ENCODE measurements at places on chromosomes 5 and 9.

- peak; percentile 18 for DNase-seq
Measured at GRCh38 chr9:95363051-95363841, 45.7 kb upstream of the FANCC start.

GRCh38 chr5:31657315-31657979 lies 18.5 kb downstream of the PDZD2 start:
- DNase-seq, result no peak

DNA sequence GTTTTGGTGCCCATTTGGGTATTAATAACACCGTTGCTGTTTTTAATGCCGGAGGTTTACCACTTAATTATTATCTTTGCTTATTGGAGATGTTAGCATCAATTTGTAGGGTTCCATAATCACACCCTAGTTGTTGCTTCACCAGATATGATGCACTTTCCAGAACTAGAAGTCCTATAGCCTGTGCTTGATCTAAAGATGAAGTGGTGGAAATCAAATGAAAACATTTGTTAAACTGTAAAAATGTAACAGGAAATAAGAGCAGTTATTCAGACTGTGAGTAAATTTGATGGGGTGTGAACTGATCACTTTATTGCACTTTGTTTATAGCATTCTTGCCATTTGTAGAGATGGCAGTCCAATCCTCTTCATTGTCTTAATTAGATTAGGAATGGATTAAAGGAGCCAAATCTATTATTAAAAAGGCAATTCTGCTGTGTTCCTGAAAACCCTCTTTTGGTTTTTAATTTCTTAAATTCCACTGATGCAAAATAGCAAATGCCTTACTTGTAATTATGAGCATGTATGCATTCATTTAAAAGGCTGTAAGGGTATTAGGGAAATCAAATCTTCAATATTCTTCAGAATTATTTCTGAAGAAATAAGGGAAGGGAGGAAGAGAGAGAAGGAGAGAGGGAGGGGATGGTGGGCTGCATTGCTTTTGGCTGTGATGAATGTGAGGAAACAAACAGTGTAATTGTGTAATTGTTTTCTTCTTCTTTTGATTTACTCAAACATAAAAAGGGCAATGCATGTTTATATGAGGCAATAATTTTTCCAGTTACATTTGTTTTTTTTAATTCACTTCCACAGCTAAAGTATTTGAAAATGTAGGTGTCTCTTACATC lies 675.2 kb upstream of the WWC1 start:
- no peak for DNase-seq

DNA sequence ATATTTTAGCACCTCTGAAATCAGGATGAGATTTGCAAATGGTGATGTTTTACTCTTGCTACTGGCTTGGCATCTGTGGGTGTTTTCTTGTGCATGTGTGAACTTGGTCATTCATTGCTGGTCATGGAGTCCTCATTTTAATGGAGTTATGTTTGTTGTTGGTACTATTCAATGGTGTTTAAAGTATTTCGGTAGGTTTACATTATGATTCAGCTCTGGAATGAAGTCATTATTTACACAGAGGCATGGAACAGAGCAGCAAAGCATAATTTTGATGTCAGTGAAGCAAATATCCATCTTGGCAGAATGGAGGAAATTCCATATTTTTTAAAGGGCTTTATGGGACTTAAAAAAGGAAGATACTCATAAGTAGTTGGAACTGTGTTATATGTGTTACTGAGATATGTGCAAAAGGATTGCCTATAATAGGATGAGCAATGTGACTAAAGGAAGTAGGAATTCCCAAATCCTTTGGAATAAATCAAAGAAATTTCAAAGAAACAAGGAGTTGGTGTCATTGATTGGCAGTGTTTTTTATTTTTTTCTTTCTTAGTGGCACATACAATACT lies 147.4 kb downstream of the ACTBL2 start:
- DNase-seq, result peak; percentile 85

GRCh38 chr5:172832383-172833315 lies 1.4 kb upstream of the ERGIC1 start:
- no peak for DNase-seq

- peak; percentile 4 for DNase-seq
Measured at GRCh38 chr9:106075960-106076327, 381.6 kb downstream of the TMEM38B start.

- peak; percentile 40 for DNase-seq
Measured at GRCh38 chr9:95057101-95057500, 260.4 kb downstream of the FANCC start.

DNA sequence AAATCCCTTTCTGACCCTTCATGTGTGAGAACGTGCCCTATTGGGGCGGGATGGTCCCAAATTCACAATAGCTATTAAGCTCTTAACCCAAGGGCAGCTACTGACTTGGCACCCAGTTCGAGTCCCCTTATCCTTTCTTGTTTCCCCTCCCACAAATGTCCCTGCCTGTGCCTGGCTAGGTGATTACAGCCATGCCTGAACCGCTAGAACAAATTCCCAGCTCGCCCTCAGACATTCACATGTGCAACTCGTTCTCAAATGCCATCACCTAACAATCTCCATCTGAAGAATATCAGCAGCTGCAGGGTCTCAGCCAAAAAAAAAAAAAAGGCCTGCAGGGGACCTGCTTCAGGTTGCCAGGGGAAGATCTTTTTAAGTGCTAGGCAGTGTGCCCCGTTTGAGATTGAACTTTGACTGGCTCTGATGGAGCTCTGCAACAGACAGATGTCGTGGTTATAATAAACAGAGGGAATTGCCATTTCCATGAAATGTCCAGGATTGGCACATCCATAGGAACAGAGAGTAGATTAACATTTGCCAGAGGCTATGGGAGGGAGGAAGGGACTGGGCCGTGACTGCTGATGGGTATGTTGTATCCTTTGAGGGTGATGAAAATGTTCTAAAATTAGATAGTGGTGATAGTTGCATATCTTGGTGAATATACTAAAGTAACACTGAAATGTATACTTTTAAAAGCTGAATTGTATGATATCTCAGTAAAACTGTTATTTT lies 347.2 kb upstream of the WWC1 start:
- DNase-seq, result no peak

DNA sequence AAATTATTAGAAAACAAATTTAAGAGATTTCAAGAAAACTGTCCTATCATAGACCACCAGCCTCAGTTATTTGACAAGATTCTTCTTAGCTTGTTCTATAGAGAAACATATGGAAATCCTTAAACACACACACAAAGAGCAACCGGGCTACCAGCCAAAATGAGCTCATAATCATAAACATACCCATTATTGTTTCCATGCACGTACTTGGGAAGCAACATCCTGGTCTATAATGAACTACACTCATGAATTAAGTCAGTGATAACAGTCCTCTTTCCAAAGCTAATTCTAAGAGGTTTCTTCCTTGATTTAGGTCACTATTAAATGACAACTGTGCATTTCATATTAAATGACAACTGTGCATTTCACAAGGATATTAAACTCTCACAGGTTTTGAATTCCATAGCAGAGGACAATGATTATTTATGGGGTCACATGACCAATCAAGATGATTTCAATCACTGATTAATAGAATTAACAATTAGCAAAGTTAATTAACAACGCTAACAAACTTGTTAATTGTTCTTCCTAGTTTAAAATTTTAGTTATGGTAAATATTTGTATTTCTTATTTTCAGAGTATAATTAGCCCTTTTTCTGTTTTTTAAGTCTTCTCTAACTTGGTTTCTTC lies 77.0 kb downstream of the OXCT1 start:
- peak; percentile 84 for DNase-seq

DNA sequence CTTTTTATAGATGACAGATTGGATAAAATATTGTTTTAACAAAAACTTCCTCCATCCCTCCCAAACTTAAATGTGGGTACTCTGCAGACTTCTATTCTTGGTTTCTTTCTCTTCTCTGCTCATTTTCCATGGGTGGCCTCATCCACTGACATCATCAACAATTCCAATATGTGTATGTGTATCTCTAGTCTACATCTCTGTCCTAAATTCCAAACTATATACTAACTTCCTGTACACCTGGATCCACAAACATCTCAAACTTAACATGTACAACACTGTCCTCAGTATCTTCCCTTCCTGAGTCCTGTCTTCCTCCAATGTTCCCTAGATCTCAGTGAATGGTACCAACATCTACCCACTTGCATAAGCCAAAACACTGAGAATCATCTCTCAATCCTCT lies 28.5 kb upstream of the CDK5RAP2 start:
- no peak for DNase-seq

- DNase-seq, result no peak
Measured at GRCh38 chr9:77128125-77128789, 49.1 kb upstream of the VPS13A start.

DNA sequence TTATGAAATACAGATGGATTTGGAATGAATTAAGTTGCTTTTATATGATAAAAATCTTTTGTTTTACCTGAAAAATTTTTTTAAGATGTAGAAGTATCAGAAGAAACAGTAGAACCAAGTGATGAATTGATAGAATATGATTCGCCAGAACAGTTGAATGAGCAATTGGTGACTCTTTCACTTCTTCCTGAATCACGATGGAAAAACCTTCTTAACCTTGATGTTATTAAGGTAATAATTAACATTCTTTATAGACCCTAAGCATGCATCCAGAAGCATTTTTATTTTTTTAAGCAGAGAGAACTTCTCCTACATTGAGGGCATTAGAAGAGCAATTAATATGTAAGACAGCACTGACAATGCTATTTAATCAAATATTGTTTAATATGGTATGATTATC lies 28.8 kb downstream of the WDR36 start:
- no peak for DNase-seq

DNA sequence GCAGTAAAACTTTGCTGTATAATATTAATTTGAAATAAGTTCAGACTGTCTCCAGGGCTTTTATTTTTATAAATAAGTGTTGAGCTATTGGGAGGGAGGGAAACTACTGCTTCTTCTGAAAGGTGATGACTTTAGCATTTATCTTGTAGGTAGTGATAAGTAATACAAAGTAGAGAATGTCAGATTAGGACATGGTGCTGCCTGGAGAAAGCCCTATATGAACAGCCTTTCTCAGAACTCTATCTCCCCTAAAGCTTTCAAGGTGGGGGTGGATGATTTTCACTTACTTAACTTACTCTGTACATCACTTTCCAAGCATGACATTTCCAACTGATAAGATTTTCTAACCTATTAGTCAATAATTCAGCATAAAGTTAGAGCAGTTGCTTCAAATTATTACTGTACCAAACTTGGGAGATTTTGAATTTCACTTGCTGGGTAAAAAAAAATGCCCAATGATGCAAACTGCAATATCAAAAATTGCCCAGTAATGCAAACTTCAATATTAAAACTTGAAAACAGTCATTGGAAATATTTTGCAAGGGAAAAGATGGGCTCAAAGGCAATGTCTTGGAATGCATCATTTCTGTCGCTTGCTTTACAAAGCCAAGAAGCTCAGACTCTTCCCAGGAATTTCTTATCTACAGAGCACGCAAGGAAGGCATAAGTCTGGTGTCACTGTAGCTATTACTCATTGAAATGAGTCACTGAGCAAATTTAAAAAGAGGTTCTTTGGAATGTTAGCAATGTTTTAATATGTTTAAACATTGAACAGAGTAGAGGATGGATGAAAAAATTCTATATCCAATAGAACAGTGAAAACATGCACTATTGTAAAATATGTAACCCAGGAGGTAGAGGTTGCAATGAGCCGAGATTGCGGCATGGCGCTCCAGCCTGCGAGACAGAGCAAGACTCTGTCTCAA lies 569.5 kb downstream of the PSAT1 start:
- peak; percentile 89 for DNase-seq

DNA sequence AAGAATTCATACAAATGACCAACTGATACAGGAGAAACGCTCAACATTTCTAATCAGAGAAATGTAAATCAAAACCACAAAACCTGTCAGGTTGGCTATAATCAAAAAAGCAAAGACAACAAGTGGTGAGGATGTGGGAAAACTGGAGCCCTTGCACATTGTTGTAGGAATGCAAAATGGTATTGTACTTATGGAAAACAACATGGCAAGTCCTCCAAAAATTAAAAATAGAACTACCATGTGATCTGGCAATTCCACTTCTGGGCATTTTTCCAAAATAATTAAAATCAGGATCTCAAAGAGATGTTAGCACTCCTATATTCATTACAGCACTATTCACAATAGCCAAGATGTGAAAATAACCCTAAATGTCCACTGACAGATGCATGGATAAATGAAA lies 76.1 kb downstream of the FNIP1 start:
- DNase-seq, result no peak

- no peak for DNase-seq
Measured at GRCh38 chr5:174953871-174954270, 229.5 kb downstream of the MSX2 start.

GRCh38 chr5:125595095-125595494 lies 828.1 kb upstream of the GRAMD2B start:
- DNase-seq, result no peak

DNA sequence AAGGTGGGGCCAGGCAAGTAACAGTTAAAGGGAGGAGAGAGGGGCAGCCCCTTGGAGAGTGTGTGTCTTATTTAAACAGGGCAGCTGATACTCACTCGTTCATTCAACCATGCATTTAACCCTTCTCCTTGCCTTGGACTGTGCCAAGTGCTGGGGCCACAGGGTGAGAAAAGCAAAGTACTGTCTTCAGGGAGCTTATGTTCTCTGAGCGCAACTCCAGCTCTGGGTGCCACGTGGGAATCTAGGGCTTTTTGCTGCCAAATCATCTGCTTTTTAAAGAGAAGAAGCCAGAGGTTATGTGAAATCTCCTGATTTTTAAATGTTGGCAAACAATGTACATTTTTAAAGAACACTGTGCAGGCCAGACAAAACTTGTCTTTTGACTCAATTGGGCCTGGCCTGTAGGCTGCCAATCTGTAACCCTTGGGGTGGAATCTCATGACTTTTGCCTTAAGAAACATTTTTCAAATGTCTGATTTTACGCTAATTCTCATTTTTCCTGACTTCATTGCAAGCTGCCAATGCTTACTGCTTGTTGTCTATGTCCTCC lies 157.8 kb downstream of the NTRK2 start:
- no peak for DNase-seq

- DNase-seq, result peak; percentile 33
Measured at GRCh38 chr9:37187713-37188439, 67.5 kb downstream of the ZCCHC7 start.

DNA sequence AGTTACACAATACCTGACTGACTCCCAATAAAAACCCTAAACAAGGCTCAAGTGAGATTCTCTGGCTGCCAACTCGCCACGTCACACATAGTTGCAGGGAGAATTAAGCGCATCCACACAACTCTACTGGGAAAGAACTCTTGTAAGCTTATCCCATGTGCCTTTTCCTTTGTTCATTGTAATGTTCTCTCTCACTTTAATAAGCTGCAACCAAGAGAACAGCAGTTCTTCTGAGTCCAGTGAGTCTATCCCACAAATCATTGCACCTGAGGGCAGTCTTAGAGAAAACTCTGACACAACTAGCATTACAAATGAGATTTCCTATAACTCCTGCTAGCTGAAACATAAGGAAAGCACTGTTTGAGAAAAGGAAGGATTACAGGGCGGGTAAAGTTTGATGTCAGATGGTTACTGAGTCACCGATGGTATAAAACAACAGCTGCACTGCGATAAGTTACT lies 27.4 kb downstream of the CENPK start:
- peak; percentile 50 for DNase-seq

DNA sequence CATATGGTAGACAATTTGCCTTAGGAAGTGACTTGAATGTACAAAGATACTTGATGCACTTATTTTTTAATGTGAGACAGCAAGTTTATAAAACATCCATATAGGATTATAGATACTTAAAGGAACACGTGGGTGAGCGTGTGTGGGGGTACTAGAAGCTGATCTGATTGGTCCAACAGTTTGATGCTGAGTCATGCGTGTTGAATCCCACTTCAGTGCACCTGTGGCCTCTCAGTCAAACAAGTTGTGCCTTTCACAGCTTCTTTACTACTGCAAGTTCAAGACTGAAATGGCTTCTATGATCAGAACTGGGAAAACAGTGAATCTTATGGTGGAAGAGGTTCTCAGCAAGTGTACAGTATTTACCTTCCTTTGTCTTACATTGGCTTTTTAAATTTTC lies 98.9 kb downstream of the MAP1B start:
- DNase-seq, result no peak

Measured in iris pigment epithelial cell (primary cell).